Stimulated activated CD4-positive, alpha-beta T cell treated with anti-CD3 and anti-CD28 coated beads, TNF-alpha, amount 100 ng/mL, for 4 hours (primary cell): ENCODE measurements at places on chromosomes 13 and 19.

DNA sequence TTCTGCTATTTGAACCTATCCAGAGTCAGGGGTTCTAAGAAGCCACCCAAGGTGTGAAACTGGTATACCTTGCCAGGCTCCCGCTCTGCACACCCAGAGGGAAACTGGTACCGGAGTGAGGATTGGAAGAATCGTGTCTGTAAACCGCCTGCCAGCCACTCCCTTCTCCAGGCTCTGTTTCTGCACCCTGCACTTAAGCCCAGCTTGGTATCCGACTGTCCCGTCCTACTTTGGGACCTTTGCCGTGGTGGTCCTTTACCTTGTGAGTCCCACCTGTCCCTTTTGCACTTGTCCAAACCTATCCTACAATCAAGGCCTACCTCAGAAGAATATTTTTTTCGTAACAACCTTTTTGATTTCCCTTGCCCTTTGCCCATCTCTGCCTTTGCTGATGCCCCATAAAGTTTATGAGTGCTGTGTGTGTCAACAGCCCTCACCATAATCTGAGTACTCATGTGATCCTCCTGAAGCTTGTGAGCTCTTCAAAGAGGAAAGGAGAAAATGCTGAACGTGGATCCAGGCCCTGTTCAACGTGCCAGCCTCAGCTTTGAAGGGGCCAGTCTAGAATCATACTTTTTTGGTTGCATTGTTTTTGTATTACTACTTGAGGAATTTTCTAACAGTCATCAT is 44.7 kb downstream of the GARRE1 start:
- no peak for DNase-seq

- no peak for DNase-seq
Measured at GRCh38 chr19:10648360-10648759, 5.8 kb upstream of the ILF3 start.

- DNase-seq, result no peak
Measured at GRCh38 chr13:33271759-33272158, 13.8 kb downstream of the STARD13 start.

GRCh38 chr19:33522371-33522662 is 726 bp upstream of the PEPD start:
- DNase-seq, result no peak

DNA sequence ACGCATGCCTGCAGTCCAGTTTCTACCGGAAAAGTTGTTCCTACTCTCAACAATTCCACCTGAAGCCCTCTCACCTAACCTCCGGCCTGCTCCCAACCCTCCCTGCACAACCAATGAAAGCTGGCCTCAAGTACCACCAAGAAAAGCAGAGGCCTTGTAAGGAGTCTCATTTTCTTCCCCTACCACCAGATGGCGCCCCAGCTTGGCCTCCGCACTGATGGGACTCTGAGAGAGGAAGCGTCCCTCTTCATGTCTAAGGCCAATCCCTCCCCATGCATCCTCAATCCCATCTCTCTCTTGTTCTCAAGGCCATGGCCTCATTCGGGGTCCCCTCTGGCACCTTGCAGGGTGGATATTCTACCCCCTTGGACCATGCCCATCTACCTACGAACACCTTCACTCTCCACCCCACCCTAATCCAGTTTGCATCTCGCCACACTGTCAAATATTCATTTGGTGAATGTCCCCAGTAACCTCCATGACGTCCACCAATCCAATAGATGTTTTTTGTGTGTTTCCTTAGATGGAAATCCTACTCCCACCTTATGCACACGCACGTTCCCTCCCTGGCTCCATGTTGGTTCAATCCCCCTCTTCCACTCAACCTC is 412.8 kb downstream of the ZNF536 start:
- peak; percentile 34 for DNase-seq

DNA sequence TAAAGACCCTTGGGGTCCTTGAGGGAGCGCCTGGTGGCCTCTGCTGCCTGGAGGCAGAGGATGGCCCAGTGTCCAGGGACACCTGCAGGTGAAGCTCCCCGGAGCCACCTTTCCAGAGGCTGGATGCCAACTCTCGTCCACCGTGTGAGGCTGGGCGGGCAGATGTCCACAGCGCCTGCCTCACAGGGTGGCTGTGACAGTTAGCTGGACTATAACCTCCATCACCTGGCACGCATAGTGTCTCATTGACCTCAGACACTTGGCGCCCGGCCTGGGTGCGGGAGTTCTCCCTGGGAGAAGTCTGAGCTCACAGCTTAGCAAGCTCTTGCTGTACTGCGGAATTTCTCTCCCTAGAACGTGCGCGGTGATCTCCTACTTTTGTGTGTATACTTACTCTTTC is 9.8 kb downstream of the BICRA start:
- DNase-seq, result no peak

DNA sequence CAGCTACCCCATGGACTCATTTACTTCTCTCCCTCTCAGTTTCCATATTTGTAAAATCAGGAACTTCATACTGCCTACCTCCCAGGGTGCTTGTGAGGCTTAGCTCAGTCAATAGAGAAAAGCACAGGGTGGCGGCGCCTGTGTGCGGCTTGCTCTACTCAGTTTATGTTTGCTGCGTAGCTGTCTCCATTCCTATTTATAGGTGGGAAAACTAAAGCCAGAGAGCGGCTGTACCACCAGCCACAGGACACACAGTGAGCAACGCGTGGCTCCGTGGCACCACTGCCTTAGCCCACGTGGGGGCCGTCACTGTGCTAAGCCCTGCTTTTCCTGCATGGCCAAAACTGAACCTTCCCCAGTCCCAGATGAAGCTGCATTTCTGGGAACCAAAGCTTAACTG is 292.4 kb downstream of the TEX29 start:
- no peak for DNase-seq

GRCh38 chr19:30109565-30109964 is 167.5 kb downstream of the URI1 start:
- DNase-seq, result no peak

- DNase-seq, result no peak
Measured at GRCh38 chr13:48969685-48970084, 6.0 kb upstream of the FNDC3A start.

GRCh38 chr19:3966051-3967017 is 4.6 kb downstream of the DAPK3 start:
- no peak for DNase-seq

DNA sequence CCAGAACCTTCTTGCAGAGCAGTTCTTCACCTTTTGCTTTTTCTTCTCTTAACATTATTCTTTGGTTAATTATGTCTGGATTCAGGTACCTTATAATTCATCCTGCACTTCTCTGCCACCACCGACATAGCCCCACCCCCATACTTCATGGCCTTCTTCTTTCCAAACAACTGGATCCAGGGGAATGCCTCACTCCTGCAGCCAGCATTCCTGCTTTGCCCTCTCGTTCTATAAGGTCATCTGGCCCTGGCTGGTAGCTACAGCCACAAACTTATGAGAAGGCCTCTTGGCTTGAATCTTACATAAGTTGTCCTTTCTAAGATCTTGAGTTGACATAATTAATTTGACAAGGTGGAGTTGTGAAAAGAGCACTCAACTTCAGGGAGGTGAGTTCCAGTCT is 84.1 kb upstream of the FRY start:
- no peak for DNase-seq

- DNase-seq, result no peak
Measured at GRCh38 chr19:9847087-9847671, 12.1 kb downstream of the PIN1 start.

- no peak for DNase-seq
Measured at GRCh38 chr13:49248622-49249002, 887 bp downstream of the CDADC1 start.

GRCh38 chr19:21602082-21602658 is 96.8 kb downstream of the ZNF429 start:
- DNase-seq, result no peak

GRCh38 chr19:13847407-13848339 is 29.3 kb upstream of the NANOS3 start:
- peak; percentile 65 for DNase-seq

DNA sequence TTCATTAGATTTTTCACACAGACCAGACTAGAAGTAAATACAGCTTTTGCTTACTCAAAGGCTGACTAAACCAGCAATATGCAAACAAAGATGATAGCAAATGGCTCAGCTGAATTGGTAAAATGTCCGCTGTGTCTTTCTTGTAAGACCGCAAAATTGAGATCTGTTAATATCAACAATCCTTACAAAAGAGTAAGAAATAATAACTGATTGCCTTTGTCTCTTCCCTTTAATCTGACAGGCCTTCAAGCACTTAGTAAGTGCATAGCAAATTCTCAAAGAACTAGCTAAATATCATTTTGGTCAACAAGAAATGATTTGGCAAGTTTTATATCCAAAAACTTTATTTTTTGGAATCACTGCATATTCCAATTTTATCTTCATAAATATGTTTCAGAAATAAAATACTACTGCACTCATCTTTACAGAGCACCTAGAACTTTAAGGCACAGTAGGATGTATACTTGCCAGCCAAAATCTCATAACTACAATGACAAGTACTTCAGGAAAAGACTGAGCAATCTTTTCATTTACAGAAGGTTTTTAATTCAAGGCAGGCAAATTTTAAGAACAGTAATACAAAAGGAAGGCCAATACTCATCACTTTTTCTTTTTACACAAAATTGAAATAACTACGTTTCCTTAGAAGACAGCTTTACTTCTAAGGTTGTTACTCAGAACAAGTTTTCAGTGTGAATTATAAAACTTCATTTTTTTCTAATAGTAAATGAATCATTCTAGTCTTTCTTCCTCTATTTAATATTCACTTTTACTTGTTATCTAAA is 1.1 kb downstream of the ELF1 start:
- DNase-seq, result no peak

DNA sequence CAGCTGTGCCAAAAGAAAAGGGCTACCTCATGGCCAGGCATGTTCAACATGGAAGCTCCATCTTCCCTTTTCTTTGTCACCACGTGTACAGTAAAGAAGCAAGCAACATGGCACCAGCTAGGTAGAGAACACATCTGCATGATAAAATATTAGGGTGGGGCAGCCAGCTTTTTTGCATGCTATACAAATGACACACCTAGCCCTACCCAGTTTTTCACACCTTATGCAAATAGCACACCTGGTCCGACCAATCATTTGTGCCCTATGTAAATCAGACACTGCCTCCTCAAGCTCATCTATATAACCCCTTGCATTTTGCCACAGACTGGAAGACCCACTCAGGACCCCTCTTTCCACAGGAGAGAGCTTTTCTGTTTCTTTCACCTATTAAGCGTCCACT is 85.5 kb downstream of the STOML3 start:
- no peak for DNase-seq

GRCh38 chr13:29499506-29500165 is 95.9 kb downstream of the SLC7A1 start:
- no peak for DNase-seq

DNA sequence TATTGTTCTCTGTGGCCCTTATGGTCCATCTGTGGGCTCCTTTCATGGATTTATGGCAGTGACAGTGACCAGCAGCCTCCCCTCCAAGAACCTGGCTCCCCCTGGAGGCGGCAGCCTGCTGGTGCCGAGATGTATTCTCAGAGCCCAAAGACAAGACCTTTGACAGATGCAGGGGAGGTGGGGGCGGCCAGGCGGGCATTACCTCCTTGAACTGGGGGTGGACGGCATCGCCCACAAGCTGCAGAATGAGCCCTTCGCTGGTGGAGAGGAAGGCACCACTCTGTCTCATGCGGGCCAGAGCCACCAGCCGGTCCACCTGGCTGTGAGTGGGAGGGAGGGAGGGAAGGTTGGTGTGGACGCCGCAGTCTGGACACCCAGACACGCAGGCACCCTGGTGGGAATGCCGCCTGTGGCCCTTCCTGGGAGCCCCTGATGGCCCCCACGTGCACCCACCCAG is 6.6 kb downstream of the ISOC2 start:
- no peak for DNase-seq

DNA sequence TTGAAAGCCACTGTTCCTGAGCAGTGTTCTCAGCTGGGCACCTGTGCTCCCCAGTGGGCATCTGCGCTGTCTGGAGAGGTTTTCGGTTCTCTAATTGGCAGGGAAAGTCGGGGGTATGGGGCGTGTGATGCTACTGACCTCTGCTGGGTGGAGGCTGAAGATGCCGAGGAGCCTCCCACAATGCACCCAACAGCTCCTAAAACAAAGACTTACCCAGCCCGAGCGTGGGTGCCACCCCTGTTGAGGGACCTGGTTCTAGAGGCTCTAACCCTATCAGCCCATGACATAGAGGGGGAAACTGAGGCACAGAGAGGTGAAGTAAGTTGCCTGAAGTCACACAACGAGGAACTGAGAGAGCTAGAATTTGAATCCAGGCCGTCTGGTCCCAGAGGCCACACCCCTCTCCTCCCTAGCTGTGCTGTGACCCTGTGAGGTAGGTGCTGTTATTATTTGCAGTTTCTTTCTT is 2.3 kb downstream of the SPACA4 start:
- no peak for DNase-seq

- no peak for DNase-seq
Measured at GRCh38 chr19:38654628-38655055, 7.2 kb downstream of the ACTN4 start.

- DNase-seq, result peak; percentile 67
Measured at GRCh38 chr19:50368649-50369570, 3.5 kb upstream of the NAPSA start.

- no peak for DNase-seq
Measured at GRCh38 chr19:39463403-39463802, 17.2 kb upstream of the TIMM50 start.

GRCh38 chr19:3450796-3451411 is 29.4 kb downstream of the SMIM24 start:
- DNase-seq, result no peak

- no peak for DNase-seq
Measured at GRCh38 chr19:14103310-14103709, 12.8 kb upstream of the SAMD1 start.

DNA sequence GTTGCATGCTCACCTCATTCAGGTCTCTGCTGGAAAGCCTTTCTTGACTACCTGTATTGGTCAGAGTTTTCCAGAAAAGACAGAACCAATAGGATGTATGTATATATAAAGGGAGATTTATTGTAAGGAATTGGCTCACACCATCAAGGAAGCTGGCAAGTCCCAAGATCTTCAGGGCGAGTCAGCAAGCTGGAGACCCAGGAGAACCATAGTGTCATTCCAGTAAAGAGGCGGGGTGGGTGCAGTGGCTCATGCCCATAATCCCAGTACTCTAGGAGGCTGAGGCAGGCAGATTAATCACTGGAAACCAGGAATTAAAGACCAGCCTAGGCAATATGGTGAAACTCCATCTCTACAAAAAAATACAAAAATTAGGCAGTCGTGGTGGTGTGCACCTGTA is 30.4 kb upstream of the FARP1 start:
- DNase-seq, result no peak

- DNase-seq, result no peak
Measured at GRCh38 chr19:53123400-53123799, 9.3 kb downstream of the ZNF415 start.

DNA sequence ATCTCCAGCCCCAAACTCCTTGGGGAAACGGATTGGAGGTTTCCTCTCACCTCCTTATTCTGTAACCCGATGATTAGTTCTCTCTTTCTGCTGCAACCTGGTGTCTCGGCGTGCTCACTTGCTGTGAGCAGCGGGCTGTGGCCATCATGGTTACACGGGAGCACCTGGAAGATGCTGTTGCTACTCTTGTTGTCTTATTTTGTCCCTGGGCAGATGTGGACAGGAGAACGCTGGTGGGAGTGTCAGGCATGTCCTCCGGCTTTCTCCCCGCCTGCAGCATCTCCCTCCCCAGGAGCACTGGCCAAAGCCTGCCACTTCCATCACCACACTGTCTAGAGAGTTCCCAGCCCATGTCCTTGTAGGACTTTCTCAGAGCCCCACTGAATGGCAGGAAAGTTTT is 211.8 kb upstream of the ZNF536 start:
- no peak for DNase-seq

GRCh38 chr19:15323496-15324235 is 8.7 kb downstream of the BRD4 start:
- no peak for DNase-seq
